ENCODE measurements at places on chromosomes 13 and 19.
A peak's percentile ranks its signal among the peaks of the same experiment; 100 is the strongest.

DNA sequence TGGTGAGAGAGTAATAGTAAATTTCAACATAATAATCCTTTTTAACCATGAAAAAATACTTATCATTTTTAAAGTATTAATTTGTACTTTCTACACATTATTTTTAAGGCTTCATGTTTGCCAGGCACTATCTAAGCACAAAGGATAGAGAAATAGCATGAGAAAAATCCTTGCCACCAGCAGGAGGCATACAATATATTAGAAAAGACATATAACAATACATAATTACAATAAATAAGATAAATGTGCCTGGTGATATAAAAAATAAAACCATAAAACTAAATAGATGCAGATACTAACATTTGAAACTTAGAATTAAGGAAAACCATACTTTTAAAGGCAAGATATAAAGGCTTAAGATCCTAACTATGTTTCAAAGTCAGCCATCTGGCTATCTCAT, 1256.4 kb downstream of the DIAPH3 start:
- DNase-seq, result no peak

GRCh38 chr13:71378961-71379905, 487.8 kb downstream of the DACH1 start:
- peak; percentile 59 for DNase-seq

- DNase-seq, result no peak
Observed at GRCh38 chr19:35779033-35779432, 3.7 kb downstream of the ARHGAP33 start.

- DNase-seq, result no peak
Observed at GRCh38 chr13:74158028-74158427, 23.8 kb upstream of the KLF12 start.

GRCh38 chr13:110407021-110407420, 99.9 kb downstream of the COL4A2 start:
- no peak for DNase-seq

- peak; percentile 47 for DNase-seq
Observed at GRCh38 chr13:35630551-35631275, 154.2 kb upstream of the MAB21L1 start.

GRCh38 chr13:40666933-40667621, 636 bp upstream of the FOXO1 start:
- no peak for DNase-seq

DNA sequence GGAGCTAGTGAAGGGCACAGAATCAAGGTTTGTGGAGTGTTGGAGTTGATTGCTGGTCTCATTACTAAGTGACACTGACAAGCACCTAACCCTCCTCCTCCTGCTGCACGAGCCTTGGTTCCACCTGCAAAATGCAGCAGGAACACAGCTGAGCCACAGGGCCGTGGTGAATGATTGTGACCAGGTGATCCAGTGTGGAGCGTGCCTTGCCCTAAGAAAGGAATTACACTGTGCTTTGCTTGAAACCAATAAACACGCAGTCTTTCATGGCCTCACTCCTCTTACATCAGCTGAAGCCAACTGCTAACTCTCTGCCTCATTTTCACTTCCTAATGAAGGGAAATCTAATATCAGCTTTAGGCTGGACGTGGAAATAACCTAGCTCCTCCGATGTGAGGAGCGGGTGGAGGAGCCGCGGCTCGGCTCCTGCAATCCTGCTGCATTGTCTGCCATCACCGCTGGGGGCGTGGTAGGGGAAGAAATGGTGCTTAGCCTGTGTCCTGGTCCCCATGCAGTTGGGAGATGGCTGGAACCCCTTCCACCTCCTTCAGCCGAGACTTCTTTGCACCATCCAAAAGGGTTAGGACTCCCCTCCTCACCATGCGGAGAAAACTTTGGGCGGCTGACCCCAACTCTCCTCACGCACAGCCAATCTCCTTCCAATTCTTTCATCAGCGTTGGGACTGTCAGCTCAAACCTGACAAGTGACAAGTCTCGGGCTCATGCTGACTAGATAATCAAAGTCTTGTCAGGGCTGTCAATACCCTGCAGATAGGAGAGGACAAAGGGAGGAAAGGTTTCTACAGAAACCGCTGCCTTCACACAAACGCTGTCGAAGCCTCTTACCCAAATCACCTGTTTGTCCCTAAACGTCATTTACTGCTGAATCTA, 427.9 kb downstream of the ZNF536 start:
- no peak for DNase-seq

DNA sequence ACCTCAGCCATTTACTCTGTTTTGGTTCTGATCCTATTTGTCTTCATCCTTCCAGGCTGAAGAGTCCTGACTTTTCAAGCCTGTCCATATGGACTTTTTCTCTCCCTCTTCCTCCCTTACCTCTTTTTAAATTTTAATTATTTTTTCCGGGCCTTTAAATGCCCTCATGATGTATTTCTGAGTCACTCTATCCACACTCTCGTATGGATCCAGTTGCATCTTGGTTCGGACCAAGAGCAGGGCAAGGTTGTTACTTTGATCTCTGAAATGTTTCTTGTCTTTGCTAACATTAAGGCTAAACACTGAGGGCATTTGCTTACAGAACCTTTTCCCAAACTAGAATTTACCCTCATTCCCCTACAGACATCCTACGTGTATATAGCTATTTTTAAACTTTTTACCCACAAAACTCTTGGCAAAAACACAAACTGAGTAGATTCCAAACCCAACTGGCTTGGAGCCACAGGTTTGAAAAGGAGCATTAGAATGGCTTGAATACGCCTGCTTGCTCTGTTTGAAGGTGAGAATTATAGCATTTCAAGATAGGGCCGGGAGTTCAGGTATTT, 47.4 kb upstream of the SERPINE3 start:
- DNase-seq, result no peak

DNA sequence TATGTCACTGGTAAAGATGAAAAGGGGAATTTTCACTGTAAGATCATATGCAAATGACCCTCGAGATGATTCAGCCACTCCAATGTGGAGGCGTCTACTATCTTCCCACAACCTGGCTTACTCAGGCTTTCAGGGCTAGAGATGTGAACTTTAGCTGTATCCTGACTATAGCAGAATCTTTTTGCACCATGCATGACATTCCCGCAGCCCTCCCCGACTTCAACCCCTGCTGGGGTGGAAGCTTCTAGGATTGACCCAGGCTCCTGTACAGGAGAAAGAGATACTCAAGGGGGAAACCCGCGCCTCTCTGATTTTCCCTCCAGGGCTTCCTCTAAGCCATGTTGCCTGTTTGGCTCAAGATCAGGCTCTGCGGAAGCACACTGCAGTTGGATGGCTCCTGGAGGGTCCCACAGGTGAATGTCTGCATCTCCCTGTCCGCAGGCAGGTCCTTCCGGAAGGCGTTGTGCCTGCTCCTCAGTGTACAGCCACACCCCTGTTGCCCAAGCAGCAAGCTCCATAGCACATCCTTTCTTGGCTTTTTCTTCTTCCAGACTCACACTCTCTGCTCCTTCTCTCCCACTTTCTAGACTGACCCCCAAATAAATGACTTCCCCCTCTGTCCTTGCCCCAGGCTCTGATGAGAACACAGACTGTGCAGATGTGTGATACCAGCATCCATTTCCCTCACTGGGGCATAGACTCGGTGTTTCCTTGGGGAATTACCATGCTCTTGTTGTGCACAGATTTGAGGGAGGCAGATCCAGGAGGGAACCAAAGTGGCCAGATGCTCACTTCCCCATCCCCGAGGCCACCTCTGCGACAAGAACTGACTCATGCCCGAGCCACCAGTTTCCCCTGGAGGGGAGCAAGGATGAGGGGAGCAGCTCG, 29.1 kb upstream of the POP4 start:
- peak; percentile 22 for DNase-seq

DNA sequence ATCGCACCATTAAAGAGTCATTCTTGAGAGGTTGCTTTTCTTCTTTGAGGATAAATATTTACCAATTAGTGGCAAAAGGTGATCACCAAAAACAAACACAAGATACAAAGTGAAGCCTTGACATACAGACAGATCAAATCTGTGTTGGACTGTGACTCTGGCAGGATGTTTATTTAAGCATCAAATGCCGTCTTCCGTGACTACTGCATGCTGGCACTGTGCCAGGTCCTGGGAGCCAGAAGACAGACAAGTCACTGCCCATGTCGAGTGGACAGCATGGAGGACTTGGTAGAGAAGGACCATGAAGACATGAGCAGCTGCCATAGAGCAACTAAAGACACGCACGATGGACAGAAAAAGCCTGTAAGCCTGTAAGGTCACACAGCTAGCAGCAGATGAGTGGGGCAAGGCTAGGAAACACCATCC, 92.8 kb upstream of the FARP1 start:
- DNase-seq, result no peak

DNA sequence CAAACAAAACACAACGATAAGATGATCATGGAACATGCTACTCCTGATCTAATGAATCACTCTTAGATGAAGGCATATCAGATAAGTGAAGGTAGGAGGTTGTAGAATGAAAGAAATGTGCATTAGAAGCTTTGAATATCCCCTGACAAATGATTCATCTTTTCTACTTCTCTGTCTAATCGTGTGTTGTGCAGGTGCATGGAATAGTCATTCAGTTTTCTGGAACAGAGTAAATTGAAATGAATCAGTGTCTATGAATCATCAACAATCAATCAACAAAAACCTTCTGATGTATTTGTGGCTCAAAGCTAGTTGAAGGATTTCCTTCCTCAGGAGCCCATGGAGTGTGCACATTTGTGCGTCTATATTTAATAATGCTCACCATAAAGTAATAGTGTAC, 1290.4 kb upstream of the PCDH20 start:
- DNase-seq, result peak; percentile 68

DNA sequence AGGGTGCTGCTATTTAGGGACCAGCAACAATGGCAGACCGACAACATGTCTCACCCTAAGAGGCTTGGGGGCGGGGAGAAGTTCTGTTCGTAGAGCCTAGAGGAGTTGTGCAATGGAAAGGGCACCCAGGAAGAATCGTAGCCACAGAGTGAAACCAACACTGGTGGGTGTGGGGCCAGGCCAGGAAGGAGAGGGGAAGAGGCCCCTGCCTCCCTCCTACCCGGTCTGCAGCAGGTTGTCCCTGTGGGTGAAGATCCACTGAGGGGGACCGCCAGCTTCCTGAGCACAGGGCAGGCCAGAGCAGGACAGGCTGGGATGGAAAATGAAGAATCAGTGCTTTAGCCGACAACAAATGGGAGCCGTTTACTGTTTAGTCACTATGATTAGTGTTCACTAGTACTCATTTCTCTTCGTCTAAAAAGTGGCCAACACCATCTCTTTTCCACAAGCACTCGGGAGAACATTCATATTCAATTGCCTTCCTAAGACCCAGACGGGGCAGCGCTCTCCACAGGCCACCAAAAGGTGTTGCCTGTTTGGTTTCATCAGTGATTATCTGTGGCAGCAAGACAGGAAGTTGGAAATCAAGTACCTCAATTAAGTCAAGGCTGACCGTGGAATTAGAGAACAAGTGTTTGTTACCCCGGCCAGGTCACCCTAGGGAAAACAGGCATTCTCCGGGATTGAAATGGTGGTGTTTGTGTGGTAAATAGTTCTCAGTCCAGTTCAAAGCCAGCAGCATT, 1.1 kb upstream of the ATP11A start:
- DNase-seq, result no peak

DNA sequence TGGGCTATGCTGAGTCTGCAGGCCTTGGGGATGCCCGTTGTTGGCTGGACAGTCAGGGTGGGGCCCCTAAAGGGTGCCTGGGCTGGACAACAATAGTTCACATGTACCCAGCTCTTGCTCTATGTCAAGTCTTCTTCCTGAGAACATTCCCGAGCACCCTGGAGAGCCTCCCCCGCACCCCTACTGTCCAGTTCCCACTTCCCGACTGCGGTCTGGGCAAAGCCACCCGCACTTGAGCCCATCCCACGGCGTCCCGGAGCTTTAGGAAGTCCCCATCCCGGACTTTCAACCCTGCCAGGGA, 1.1 kb upstream of the MPND start:
- no peak for DNase-seq

DNA sequence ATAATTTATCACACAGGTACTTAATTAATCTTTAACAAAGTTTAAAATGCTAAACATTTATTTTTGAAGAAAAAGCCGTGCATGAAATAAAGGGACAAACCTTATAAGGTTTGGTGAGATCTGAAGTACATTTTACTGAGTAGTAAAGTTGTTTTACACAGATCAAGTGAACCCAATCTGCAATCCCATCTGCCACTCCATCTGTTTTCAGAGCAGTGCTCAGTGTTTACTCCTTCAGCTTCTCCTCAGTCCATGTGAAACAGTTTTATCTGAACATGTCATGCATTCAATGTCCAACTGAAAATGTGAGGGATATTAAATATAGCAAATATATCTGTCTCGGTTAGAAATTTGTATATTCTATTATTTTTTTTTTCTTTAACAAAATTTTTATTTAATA, 166.8 kb downstream of the MAB21L1 start:
- no peak for DNase-seq

- DNase-seq, result no peak
Observed at GRCh38 chr19:46349311-46349993, 2.6 kb downstream of the PPP5C start.

GRCh38 chr13:110913322-110914080, 1.4 kb downstream of the ANKRD10 start:
- DNase-seq, result peak; percentile 32

DNA sequence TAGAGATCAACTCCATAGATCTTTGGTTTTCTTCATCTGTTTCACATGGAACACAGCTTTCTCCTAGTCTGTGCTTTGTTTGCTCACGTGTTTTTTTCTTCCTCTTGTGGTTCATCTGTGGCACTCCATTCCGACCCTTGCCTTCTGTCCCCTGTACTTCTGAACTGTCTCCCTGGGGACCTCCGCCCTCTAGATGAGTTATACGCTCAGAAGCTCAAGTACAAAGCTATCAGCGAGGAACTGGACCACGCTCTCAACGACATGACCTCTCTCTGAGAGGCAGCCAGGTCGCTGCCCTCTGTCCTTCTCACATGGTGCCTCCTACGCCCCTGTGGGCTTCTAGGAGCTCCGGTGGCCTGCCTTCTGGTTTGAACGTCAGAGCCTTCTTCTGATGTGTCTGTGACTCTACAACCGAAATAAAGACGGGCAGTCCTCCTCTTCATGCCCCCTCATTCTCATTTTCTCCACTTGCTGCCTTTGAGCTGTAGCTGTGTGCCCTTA, 16.6 kb upstream of the RAB8A start:
- DNase-seq, result no peak

GRCh38 chr13:98853771-98854221, 101.3 kb upstream of the SLC15A1 start:
- DNase-seq, result no peak

DNA sequence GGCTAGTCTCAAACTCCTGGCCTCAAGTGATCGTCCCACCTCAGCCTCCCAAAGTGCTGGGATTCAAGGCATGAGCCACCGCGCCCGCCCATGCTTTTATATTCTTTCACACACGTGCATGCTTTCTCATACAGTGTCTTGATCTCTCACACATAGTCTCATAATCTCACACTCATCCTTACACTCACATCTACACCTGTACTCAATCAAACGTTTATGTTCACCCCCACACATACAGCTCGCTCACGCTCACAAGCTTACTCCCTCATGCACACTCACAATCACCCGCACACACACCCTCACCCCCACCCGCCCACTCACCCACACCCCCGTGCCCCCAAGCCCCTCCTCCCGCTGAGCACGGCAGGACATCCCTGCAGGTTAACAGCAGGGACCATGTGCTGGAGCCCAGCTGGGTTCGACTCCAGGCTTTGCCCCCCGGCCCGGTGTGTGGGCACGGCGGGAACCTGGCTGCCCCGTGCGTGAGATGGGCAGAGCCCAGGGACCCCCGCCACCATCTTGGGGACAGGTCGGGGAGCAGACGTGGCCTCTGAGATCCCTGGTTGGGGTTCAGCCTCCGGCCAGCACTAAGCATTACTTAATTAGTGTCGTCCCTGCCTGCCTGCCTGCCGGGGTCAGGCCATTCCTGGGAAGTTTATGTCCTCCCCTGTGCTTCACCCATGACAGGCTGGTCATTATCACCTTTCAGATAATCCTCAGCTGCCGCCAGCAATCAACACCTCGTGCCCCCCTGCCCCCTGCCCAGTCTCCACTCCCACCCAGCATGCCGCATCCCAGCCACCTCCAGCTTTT, 11.4 kb downstream of the SBK2 start:
- DNase-seq, result no peak

Measured in foreskin keratinocyte (primary cell).